H54 (cell line): ENCODE measurements at places on chromosomes 13 and 19.

GRCh38 chr13:92074658-92075057, 676.2 kb downstream of the GPC5 start:
- DNase-seq = no peak

- no peak for DNase-seq
Observed at GRCh38 chr13:32988608-32989289, 27.5 kb upstream of the KL start.

- no peak for DNase-seq
Observed at GRCh38 chr13:96033220-96034015, 19.8 kb downstream of the UGGT2 start.

GRCh38 chr19:49422407-49423070, 702 bp downstream of the PTH2 start:
- no peak for DNase-seq

- no peak for DNase-seq
Observed at GRCh38 chr13:46154136-46154801, 27.7 kb downstream of the LCP1 start.
